ENCODE measurements at places on chromosomes 5 and 9. TPM values are rescaled to one million over a fixed set of nuclear protein-coding genes. Genes with fewer than 3 reads are reported as not detected.

Gene POLR3G
- 10.6 TPM for total RNA-seq

Gene TLR4
- not detected for total RNA-seq

Gene KCNT1
- not detected for total RNA-seq

Gene LRRC19
- not detected for total RNA-seq

Gene MSMP
- total RNA-seq: not detected

Gene NUTM2F
- not detected for total RNA-seq

Gene FBP1
- not detected for total RNA-seq

Gene SARDH
- total RNA-seq: 1.0 TPM

Gene PRLR
- total RNA-seq: not detected

Gene STOML2
- 209 TPM for total RNA-seq

Gene BTNL3
- not detected for total RNA-seq

Gene MARVELD2
- total RNA-seq: 0.39 TPM

Gene PCDHB6
- 9.1 TPM for total RNA-seq

GRCh38 chr5:145689235-145689634, 145.9 kb downstream of the PRELID2 start:
- DNase-seq: no peak

DNA sequence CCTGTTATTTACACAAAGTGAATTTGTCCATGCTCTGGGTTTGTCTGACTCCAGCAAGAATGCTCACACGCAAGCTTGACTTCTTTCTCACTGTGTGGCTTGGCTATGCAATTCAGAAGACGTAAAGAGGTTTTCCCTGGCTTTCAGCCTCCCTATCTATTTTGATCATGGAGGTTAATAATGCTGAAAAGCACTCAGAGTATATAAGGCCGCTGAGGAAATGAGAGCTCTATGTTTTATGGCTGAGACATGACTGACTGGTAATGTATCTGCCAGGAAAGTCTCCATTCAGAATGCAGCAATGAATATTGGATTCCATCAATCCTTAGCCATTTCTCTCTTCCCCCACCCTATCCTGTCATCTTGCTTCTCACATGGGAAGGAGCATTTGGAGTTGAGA, 417.3 kb downstream of the DMAC1 start:
- DNase-seq: no peak

- no peak for DNase-seq
Measured at GRCh38 chr9:129777769-129778130, 24.9 kb upstream of the PTGES start.

GRCh38 chr5:135392256-135392655, 6.8 kb downstream of the MACROH2A1 start:
- no peak for DNase-seq

DNA sequence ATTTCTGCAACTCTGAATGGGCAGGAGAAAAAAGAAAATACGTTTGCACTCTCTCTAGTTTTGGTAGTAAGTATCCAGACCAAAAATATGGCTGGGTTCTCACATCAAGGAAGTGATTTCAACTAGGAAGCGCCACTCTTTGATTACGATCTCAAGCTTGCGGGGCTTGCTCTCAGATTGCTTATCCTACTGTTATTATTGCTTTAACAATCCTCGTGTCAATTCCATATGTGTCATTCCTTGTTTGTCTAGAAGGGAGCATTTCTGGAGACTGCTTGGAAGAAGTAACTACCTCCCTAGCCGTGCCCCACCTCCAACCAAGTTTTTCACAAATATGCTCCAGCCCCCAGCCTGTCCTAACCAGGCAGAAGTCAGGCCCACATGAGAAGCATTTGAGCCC, 3.5 kb downstream of the PRUNE2 start:
- DNase-seq: no peak

- no peak for DNase-seq
Measured at GRCh38 chr5:154477382-154478223, 424 bp downstream of the HAND1 start.

DNA sequence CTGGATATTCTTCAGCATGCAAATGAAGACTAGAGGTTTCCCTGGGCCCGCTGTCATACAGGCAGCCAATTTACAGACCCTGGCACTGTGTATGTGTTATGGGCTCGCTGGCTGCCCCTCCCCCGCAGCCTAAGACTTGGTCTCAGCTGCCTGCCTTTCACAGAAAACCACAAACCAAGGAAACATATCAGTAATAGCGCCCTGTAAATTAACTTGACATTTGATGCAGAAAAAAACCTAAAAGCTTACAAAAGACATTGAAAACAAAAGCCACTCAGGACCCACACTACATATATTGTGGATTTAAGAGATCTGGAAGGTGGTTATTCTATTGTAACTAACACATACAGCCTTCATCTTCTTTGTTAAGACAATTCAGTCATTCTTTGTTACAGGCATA, 287.0 kb upstream of the TMEM161B start:
- peak; percentile 7 for DNase-seq

- DNase-seq: no peak
Measured at GRCh38 chr9:114357360-114357759, 27.7 kb downstream of the ORM2 start.

GRCh38 chr5:77993855-77994318, 217.7 kb upstream of the TBCA start:
- DNase-seq: no peak

- DNase-seq: no peak
Measured at GRCh38 chr9:135879237-135879601, 28.1 kb downstream of the CAMSAP1 start.

DNA sequence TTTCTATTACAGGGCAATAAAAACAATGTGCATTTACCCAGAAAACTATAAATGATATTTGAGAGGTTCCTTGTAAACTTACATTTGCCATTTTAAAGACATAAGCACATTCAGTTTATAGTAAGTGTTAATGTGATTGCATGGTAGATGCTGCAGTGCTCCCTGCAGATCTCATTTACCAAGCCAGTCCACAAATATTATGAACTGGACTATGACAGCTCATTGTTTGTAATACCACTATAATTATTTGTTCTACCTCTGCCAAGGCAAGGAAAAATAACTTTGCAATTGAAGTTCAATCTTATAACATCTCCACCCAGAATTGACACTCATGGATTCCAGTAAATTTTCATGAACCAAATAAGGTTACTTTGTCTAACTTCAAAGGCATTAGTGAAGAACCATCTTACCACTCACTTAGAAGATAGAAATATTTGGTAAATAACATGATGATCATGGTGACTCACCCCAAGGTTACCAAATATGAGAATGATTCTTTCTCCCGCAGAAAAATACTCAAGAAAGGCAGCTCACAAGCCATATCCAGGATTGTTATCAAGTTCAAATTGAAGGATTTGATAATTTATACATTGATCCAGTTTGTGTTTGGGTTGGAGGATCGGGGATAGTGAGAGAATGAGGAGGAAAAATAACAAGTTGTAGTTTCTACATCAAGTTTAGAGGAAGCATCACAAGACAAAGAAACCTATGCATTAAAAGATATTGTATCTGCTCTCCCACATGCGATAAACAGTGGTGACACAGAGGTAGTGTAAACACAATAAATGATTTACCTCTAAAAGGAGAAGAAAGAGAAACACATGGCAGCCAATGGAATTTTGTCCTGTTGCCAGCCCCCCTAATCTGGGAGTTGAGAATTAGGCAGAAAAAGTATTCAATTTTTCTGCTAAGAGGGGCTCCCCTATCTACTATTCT, 29.5 kb downstream of the CDH9 start:
- DNase-seq: no peak

GRCh38 chr9:127005770-127006314, 91.3 kb downstream of the RALGPS1 start:
- no peak for DNase-seq

DNA sequence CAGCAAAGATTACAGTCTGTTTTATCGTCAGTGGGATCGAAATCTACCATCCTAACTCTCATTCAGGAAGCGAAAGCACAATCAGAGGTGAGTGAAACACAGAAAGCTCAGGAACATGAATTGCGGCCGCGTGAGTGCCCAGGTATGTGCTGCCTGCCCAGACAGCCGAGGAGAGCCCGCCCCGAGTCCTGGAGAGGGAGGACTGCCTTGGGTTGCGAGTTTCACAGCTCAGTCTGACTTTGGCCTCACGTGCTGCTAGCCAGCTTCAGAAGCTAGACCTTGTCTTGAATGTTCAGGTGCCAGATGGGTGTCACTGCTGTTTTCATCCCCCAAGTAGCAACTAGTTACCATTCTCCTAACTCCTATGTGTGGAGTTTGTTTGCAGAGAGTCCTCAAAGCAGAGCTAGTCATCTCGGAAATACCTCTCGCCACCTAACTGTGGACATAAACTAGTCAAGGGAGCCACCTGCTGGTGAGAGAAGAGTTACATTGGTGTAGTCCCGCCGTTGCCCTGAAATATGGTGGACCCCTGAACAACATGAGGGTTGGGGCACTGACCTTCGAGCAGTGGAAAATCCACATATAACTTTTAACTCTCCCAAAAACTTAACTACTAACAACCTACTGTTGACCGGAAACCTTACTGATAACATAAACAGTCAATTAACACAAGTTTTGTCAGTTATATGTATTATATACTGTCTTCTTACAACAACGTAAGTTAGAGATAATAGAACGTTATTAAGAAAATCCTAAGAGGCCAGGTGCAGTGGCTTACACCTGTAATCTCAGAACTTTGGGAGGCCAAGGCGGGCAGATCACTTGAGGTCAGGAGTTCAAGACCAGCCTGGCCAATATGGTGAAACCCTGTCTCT, 80.9 kb downstream of the GOLPH3 start:
- peak; percentile 86 for DNase-seq

GRCh38 chr9:90890146-90890810, 88.7 kb downstream of the SYK start:
- no peak for DNase-seq

GRCh38 chr5:164475339-164475977, 970.0 kb downstream of the MAT2B start:
- DNase-seq: peak; percentile 3

GRCh38 chr5:53817183-53817582, 256.7 kb downstream of the NDUFS4 start:
- no peak for DNase-seq

DNA sequence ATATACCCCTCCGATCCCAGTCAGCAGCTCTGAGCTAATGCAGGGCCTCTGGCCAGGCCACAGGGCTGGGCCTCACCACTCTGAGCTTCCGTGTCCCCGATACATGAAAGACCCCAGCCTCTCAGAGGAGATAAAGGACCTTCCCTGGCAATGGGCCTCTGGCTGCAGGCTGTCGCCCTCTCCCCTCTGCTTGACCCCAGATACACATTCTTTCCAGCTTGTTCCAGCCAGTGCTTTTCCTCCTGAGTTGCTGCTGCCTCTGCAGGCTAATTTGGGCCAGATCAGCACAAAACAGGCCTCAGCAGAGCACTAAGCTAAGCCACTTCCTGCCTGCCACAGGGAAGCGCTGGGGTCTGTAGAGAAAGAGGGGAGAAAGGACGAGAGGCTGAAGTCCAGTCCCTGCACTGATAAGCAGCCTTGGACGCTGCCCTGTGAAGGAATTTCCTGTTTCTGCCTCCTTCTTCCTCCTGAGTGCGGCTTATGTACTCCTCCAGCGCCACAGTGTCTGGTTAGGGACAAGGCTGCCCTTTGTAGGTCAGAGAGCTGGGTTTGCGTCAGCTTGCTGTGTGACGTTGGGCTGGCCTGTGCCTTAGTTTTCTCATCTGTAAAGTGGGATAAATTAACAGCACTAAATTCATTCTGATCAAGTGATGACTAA, 73.0 kb upstream of the IL17B start:
- DNase-seq: no peak

DNA sequence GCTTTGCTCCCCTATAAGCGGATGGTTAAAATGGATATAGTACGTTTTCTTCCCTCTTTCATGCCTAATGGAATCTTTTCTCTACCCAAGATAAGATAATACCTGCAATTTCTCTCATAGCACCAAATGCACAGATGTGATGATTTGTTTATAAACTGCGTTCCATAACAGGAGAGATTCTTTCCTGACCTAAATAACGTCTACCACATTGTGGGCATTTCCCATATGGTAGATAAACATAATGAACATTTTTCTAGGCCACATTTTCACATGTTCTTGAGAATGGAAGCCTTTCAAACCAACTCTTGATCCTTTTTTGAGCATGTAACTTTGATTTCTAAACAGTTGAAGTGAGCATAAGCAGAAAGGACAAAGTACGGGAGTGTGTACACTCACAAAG, 448.5 kb downstream of the CSNK1G3 start:
- no peak for DNase-seq

- no peak for DNase-seq
Measured at GRCh38 chr5:99614888-99615287, 686.1 kb upstream of the CHD1 start.

DNA sequence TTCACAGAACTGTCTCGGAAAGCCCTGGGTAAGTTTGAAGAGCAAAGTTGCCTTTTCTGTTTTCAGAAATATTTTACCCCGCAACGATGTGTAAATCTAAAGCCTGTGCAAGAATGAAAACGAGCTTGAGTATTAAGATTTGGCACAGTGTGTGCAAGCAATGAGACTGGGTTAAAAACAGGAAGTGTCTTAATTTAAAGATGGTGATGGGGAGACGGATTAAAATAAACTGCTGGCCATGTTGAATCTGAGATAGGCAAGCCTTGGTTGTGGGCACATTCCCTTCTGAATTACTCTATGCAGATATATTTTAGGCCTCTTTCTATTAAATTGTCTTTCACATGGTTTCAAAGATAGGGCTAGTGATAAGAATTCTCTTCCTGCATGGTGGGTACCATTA, 294.2 kb upstream of the DMRT1 start:
- no peak for DNase-seq

- DNase-seq: no peak
Measured at GRCh38 chr5:53971551-53971950, 338.8 kb downstream of the ARL15 start.

DNA sequence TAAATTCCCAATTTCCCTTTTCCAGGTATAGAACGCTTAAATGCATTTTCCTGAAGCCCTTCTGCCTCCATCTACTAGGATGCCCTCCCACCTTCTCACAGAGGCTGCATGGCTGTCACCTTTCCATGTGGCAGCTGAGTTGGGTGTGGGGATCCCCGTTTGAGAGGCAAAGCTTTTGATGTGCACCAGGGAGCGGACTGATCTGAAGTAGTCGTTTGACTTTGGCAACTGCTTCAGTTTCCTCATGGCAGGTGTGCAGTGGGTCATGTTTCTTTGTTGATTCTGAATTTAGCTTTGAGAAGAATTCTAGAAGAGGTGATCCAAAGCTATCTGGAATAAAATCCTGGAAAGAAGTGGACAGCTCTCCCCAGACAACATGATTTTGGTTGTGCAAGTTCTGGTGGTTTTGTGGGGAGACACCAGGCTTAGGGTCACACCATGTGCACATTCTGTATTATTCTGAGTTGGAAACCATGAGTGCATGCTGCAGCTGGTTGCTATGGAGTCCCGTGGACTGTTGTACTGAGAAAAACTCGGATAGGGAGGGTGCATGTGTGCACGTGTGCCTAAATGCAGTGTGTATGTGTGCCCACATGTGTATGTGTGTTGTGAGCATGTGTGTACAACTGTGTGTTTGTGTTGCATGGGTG, 63.5 kb downstream of the GADD45G start:
- DNase-seq: no peak

GRCh38 chr5:134133188-134133994, 18.9 kb downstream of the TCF7 start:
- no peak for DNase-seq

- no peak for DNase-seq
Measured at GRCh38 chr9:32045513-32045912, 338.9 kb upstream of the ACO1 start.

GRCh38 chr9:95055851-95056551, 261.5 kb downstream of the FANCC start:
- peak; percentile 90 for DNase-seq

GRCh38 chr5:92991581-92992067, 589.4 kb downstream of the NR2F1-AS1 start:
- DNase-seq: no peak

All from A673 (cell line).